Tibial nerve (tissue), 4 donors: ENCODE measurements at places on chromosomes 16 and 17. TPM values are rescaled to one million over a fixed set of nuclear protein-coding genes. Genes with fewer than 3 reads are reported as not detected.

CTRB2 gene
- total RNA-seq = 19.8 TPM

CCL4 gene
- 1.9 TPM for total RNA-seq

SLC52A1 gene
- not detected for total RNA-seq

SPAG5 gene
- total RNA-seq = 6.3 TPM

SMIM5 gene
- 25.7 TPM for total RNA-seq

DBNDD1 gene
- total RNA-seq = 0.42 TPM

SLC35G6 gene
- total RNA-seq = not detected

KRTAP1-1 gene
- not detected for total RNA-seq

TP53TG3 gene
- total RNA-seq = not detected

PSMD11 gene
- 48.9 TPM for total RNA-seq

ARHGAP44 gene
- 2.4 TPM for total RNA-seq
